Lung (tissue), 17 donors: ENCODE measurements at places on chromosomes 3 and 15. TPM values are rescaled to one million over a fixed set of nuclear protein-coding genes. Genes with fewer than 3 reads are reported as not detected.

The CDHR4 gene
- 27.0 TPM for total RNA-seq

The PAQR9 gene
- total RNA-seq, result not detected

The TMEM158 gene
- total RNA-seq, result 1.5 TPM

The SAMMSON gene
- not detected for total RNA-seq

The SPATA12 gene
- not detected for total RNA-seq

The HYAL1 gene
- total RNA-seq, result 51.2 TPM

The HIGD2B gene
- not detected for total RNA-seq

The CNTN6 gene
- 3.1 TPM for total RNA-seq

The TEX9 gene
- total RNA-seq, result 17.4 TPM

The THAP10 gene
- 3.1 TPM for total RNA-seq

DNA sequence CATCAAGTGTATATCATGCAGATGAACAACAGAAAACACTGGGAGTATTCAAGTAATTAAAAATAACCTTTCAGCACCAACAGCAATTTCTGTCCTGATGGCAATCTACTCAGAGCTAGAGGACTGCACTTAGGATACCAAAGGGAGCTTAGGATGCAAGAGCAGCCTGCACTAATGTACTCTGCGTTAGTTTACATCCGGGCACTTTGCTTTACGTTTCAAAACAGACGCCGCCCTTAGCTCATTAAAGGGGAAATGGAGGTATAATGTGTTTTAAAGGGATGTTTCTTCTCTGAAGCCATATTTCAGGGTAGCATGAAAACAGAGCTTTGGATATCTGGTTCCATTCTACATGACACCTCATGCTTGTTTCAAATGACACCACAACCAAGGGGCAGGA is 14.0 kb upstream of the B3GNT5 start:
- DNase-seq, result no peak

GRCh38 chr3:63473641-63474166 is 178.8 kb upstream of the SNTN start:
- DNase-seq, result no peak

- no peak for DNase-seq
Observed at GRCh38 chr15:45157974-45158373, 28.2 kb downstream of the DUOX1 start.

DNA sequence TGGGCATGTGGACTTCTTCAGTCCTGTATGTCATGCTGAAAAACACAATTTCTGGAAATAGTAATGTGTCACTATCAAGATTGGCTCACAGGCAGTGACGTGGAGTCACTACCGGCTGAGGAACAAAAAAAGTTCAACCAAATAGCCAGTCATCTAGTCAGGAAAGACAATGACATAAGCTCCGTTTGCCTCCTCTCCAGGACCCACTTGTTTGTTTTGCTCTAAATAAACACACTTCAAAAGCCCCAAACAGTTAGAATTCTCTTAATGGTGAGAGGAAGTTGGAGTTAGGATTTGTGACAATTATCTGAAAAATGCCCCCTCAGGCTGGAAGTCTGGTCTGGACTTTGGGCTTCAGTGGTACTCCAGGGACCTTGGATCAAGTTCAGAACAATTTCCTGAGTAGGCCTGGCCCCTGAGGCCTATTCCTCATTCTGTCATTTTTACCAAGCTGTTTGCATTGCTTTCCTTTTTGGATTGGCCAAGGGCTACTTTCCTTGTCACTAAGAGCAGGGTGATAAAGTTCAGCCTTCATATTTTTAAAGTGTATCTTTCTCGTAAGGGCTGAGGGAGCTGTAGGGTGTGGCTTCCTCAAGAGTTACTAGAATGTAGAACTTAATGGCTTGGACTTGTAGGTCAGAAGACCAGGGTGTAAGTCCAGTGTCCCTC is 98.9 kb downstream of the EOMES start:
- DNase-seq, result peak; percentile 55

DNA sequence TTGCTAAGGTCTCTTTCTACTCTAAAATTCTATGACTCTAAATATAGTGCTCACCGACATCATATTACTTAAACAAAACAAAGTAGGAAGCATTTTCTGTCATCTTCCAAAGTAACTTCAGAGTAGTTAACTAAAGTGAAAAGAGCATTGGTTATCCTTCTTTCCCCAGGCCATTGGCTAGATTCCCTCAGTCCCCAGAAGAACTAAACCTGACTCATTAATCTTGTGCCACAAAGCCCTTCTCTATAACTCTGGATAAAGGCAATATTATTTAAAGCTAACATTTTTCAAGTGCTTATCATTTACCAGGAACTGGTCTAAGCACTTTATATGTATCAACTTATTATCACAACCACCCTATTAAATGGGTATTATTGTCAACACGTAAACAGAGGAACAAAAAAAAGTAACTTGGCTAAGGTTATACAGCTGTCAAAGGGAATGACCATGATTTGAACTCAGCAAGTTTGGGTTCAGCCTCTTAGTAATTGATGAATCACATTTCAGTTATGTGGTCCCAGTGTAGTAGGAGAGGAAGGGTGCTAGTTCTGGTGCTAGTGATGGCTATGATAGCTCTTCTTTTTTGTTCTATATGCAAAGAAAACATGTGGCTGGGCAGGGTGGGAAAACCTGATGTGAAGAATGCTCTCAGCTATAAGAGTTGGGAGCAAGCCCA is 304.9 kb downstream of the FGF12 start:
- no peak for DNase-seq

GRCh38 chr3:61381745-61382392 is 130.6 kb upstream of the FHIT start:
- no peak for DNase-seq

- no peak for DNase-seq
Observed at GRCh38 chr15:52653431-52653964, 25.7 kb downstream of the ATOSA start.

- DNase-seq, result no peak
Observed at GRCh38 chr15:91491101-91491950, 362.2 kb upstream of the SLCO3A1 start.

DNA sequence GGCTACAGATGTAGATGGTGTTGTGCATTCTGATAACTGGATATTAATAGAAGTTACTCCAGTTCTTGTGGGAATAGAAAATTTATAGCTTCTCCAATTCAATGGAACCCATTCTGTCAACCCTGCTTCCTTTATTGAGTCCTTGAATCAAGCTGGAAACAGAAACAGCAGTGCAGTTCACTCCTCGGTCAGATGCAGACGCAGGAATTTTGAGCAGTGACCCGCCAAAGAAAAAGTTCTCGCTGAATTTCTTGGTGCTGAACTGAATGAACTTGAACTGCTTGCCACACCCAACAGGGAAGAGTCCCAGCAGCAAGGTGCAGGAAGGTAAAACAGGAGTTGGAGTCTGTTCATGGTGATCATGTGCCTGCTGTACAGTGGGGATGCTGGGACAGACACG is 10.3 kb downstream of the HRH1 start:
- no peak for DNase-seq

- no peak for DNase-seq
Observed at GRCh38 chr15:25859838-25860645, 3.1 kb downstream of the ATP10A start.

DNA sequence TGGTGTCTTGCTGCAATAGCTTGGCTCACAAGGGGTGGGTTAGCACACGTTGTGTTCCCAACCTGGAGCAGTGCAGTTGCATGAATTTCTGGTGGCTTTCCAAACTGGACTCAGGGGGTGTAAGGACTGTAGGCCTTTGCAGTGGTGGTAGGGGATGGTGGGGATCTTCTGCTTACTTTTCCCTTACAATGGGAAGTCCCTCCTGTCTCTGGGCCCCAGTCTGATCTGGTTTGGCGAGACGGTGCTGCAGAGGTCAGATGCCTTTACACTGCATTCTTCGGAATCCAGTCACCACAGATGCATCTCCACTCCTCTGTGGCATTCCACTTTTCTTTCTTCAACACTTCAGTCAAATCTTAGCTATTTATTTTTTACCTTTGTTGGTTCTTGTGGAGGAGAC is 132.1 kb downstream of the DOCK3 start:
- no peak for DNase-seq

DNA sequence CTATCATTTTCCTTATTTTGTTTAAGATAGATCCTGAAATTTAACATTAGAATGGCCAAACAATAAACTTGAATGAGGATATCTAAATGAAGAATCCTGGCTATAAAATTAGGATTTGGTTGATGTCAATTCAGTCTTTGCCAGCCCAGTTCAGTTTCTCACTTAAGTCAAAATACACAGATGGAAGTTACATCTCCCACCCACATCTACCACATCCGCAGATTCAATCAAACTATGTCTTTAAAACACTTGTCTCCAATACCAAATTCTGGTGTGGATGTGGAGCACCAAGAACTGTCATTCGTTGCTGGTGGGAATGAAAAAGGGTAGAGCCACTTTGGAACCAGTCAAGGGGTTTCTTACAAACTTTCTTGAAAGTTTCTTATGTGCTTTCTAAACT is 18.2 kb downstream of the CBLB start:
- no peak for DNase-seq

GRCh38 chr3:57983734-57984518 is 24.3 kb upstream of the FLNB start:
- no peak for DNase-seq

GRCh38 chr3:14125193-14126016 is 553 bp downstream of the TMEM43 start:
- peak; percentile 80 for DNase-seq

GRCh38 chr3:162034368-162034767 is 537.8 kb downstream of the OTOL1 start:
- no peak for DNase-seq

DNA sequence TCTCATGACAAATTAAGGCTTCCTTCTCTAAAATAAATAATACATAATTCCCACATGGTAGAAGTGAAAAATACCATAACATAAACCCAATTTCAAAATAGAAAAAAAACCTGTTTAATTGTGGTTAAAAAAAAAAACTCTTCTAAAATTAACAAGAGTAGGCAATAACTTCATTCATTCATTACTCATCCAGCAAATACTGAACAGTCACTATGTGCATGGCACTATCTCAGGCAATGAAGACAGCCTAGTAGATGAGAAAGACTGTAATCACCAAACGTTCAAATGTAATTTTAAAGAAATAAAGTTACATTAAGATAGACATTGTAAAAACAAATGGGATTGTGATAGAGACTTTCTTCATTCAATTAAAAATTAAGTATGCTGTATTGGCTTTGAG is 43.4 kb downstream of the TFDP2 start:
- no peak for DNase-seq

DNA sequence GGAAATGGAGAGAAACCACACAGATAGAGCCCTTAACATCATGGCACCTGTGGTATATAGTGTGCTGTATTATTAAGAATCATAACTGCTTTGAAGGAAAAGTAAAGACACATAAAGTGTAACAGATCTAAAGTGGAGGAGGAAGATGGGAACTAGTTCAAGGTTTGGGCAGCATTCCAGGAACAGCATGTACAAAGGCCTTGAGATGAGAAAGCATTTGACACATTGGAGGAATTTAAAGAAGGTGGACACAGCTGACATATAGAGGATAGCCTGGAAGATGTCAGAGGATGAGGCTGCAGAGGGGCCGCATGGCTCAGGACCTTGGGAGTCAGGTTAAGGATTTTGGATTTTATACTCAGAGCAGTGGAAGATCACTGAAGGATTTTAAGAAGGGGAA is 39.0 kb downstream of the LRTM1 start:
- DNase-seq, result no peak

- no peak for DNase-seq
Observed at GRCh38 chr3:167162083-167162482, 218.0 kb downstream of the ZBBX start.

GRCh38 chr3:157376603-157377300 is 59.9 kb upstream of the PTX3 start:
- no peak for DNase-seq

- no peak for DNase-seq
Observed at GRCh38 chr3:111246967-111247760, 175.5 kb downstream of the NECTIN3 start.

GRCh38 chr3:161137260-161137659 is 32.1 kb upstream of the B3GALNT1 start:
- no peak for DNase-seq

DNA sequence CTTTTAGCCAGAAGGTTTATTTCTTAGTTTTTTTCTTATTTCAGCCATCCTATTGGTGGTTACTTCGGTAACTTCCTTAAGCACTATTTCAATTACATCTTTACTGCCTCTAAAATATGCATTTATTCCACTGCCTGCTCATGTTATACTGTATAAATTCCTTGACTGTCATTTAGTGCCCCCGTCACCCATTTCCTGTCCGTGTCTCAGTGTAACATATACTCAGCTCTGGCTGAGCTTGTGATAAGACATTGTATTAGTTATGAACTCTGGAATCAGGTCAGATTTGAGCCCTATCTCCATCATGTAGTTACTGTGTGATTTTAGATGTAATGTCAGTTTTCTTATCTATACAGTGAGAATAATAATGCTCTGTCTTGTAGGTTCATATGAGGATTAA is 24.2 kb downstream of the PIAS1 start:
- no peak for DNase-seq

- peak; percentile 77 for DNase-seq
Observed at GRCh38 chr3:38493031-38493430, 3.1 kb upstream of the EXOG start.

GRCh38 chr15:40550341-40551037 is 14.4 kb downstream of the CCDC32 start:
- no peak for DNase-seq

- DNase-seq, result no peak
Observed at GRCh38 chr3:33360136-33360825, 79.9 kb downstream of the UBP1 start.

- DNase-seq, result peak; percentile 44
Observed at GRCh38 chr3:172317984-172318383, 130.3 kb downstream of the GHSR start.

DNA sequence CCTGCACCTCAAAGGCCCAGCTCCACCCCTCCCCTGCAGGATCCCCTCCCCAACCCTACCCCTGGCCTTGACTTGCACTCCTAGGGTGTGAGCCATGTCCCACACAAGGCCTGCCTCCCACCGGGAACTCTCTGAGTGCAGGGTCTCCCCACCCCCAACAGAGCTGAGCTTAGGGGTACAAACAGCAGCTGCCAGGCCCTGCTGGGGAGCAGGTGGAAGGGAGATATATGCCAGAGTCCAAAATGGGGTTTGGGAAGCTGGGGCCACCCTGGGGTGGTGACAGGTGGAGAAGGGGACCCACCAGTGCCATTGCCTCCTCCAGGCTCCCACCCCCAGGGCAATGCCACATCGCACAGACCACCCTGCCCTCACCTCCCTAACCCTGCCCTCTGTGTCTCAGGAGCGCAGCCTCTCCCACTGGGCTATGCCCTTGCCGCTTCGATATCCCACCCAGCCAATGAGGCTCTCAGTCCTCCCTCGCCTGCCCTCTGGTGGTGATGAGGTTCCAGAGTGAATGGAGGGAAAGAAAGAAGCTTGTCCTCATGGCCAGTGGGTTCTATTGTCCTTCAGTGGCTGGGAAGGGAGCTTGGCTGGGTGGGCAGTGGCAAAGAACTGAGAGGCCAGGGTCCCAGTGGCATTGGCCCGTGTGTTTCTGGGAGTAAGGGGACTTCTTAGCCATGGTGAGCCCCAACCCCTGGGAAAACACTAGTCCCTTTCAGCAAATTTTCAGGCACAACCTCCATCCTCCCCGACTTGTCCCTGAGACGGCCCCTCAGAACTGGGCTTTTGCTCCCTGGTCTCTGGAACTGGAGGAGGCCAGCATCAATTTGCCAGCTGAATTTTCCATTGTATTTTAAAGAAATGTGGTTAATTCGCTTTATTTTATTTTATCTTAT is 46.8 kb downstream of the CYP11A1 start:
- DNase-seq, result peak; percentile 65
